Activated naive CD8-positive, alpha-beta T cell treated with anti-CD3 and anti-CD28 coated beads, Interleukin-2, amount 50 U/mL, for 16 hours (primary cell): ENCODE measurements at places on chromosomes 13 and 19.

GRCh38 chr13:113105032-113105920 is at the start of gene F7:
F7 (plus strand) TSS chr13:113105791; CDS start chr13:113105842, 51 bp downstream.
- DNase-seq, result no peak

DNA sequence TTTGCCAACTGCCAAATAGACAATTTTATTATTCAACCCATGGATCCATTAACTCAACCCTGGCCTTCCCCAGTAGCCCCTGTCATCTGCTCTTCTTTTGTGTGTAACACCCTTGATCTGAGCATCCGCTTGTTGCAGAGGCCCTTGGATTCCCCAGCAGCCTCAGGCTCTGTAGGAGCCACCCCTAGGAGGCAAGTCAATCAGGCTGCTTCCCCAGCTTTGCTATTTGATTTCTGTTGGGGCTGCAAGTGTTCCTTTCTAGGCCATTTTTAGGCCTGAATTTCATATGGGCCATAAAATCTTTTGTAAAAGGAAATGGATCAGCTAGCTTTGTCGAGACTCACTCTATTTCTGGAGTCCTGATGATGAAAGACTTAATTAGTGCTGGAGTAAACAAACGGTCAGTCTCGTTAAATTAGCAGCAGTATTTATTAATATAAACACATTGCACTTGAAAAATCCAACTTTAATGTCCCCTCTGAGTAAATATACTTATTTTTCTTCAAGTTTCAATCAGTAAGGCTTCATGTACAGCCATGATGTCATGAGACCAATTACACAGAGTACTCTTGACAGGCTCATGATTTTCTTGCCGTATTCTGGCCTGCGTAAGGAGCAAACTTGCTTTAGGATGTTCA is 105.3 kb downstream of the RGCC start:
- DNase-seq, result no peak

- DNase-seq, result no peak
Measured at GRCh38 chr19:45118106-45118505, 25.1 kb downstream of the PPP1R37 start.

- no peak for DNase-seq
Measured at GRCh38 chr19:49442354-49442753, 1.0 kb upstream of the SLC17A7 start.

DNA sequence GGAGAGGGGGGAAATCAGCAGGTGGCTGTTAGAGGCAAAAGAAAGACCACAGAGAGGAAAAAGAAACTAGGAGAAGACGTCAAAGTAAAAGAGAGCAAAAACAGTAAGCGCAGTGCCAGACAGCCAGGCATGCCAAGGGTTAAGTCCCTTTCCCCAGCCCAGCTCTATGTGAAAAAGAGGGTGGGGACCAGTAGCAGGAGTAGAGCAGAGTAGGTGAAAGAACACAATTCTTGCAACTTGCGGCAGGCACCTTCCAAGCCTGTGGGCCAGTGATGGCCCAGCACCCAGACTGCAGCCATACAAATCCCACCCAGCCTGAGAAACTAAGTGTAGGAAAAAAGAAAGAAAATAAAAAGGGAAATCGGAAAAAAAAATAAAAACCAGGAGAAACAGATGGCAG is 64.2 kb upstream of the ZNF85 start:
- no peak for DNase-seq

GRCh38 chr19:7109678-7110289 is 40.3 kb downstream of the ZNF557 start:
- DNase-seq, result no peak

- DNase-seq, result no peak
Measured at GRCh38 chr13:27079421-27079958, 92.1 kb downstream of the USP12 start.

- no peak for DNase-seq
Measured at GRCh38 chr19:57682226-57682766, 519 bp downstream of the ZNF551 start.

GRCh38 chr19:53878776-53879139 is 3.2 kb upstream of the PRKCG start:
- DNase-seq, result no peak

DNA sequence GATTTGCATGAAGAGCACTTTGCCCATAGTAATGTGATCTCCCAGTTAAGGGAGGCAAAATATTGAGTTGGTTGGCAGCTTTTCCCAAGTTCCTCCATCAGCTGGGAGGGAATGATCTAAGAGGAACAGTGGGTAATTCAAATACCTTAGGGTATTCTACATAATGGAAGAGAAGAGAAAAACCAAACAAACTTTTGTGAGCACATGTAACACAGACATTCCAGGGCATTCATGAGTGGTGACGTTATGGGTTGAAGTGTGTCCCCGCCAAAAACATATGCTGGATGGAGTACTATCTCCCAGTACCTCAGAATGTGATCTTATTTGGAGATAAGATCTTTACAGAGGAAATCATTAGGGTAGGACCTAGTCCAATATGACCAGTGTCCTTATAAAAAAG is 220.1 kb downstream of the FOXO1 start:
- no peak for DNase-seq

GRCh38 chr13:29782798-29783197 is 67.6 kb downstream of the UBL3 start:
- DNase-seq, result no peak
